Cerebellar nuclear complex (tissue), 1 donor: ENCODE measurements at places on chromosomes 4 and X.

- no peak for DNase-seq
Measured at GRCh38 chrX:107484002-107484726, 34.7 kb downstream of the FRMPD3 start.

GRCh38 chrX:10851809-10852208 lies 231.4 kb upstream of the MID1 start:
- no peak for DNase-seq

DNA sequence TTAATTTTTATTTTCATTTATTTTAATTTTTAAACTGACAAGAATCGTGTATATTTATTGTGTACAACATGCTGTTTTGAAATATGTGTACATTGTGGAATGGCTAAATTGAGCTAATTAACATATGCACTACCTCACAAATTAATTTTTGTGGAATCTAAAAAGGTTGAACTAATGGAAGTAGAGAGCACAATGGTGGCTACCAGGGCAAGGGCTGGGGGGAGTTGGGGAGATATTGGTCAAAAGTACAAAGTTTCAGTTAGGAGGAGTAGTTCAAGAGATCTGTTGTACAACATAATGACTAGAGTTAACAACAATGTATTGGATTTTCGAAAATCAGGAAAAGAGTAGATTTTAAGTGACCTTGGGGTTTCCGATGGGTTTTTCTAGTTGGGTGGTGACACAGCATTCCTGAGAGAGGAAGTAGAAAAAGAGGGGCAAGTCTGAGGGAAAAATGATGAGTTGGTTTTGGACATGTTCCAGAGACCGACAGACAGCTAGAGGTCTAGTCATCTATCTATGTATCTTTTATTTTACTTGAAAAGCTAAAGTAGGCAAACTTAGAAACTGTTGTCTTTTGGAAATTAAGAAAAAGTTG lies 23.2 kb downstream of the APOO start:
- no peak for DNase-seq

DNA sequence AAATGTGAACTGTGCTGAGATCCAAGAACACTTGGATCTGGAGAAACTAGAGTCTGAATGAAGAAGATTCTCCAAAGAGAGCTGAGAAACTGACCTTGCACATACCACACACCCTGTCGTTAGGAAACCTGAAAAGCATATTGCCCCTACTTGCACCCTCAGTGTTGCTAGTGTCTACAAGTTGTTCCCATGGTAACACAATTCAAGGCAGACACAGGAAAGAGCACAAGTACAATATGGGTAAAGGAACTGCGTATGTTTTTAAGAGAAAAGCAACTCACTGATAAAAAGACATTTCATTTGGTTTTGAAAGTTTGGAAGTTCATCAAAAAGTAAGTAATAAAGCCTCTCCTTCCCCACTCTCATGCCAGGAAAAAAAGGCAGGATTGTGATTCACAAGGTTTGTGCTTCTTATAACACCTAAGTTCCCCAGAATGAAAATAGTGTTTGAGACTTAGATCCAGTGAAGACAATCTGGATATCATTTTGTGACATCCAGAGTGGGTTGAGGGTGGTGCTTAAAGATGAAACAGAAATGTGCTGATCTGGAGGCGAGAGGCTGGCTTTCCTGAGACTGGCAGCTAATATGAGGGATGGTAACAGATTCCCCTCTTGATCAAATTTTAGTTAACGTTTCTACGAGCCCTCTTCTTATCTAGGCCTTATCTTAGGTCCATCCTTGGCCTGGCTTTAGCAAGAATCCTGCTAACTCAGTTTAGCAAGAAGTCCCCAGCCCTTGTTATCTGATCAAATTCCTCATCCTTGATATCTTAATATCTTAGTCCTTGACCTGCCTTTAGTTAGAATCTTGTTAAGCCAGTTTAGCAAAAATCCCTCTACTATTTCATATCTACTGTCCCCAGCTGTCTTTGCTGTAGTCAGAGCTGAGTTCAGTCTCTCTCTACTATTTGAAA lies 42.3 kb downstream of the NIPAL1 start:
- DNase-seq: no peak

GRCh38 chr4:78517050-78517652 lies 34.4 kb upstream of the ANXA3 start:
- no peak for DNase-seq

DNA sequence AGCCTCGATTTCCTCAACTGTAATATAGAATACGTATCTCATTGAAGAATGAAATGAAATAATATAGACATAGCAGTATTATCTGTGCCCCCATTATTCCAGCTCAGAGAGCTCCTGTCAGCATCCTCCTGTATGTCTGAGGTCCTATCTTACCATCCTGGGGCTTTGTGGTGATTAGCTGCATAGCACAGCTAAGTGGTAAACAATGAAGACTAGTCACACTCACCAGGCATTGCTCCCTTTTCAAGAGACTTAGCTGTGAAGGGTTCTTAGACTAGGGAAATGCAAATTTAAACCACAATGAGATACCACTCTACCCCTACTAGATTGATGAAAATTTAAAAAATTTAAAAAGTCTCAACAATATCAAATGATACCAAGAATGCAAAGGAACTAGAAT lies 172.9 kb downstream of the SLC39A8 start:
- DNase-seq: no peak

DNA sequence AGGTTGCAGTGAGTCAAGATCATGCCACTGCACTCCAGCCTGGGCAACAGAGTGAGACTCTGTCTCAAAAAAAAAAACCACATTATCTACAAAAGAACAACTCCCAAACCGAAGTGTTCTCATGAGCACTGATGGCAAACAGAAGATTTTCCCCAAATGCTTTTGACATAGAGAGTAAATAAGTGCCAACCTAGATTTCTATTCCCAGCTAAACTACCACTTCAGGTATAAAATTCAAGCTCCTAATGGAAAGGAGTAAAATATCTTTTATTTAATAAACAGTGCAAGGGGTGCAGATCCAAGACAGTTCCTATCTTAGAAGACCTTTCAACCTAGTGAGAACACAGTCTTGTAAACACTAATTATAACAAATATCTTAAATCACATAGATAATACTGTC lies 170.3 kb downstream of the TENM3 start:
- DNase-seq: no peak

DNA sequence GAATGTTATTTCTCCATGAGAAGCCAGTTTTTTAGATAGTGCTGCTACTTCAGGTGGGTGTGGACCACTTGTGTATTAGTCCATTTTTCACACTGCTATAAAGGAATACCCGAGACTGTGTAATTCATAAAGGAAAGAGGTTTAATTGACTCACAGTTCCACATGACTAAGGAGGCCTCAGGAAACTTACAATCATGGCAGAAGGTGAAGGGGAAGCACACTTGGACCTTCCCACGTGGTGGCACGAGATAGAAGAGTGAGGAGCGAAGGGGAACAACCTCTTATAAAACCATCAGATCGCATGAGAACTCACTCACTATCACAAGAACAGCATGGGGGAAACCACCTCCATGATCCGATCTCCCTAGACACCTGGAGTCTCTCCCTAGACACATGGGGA lies 3.4 kb upstream of the PPID start:
- DNase-seq: no peak

GRCh38 chrX:45596188-45596808 lies 395.6 kb upstream of the DIPK2B start:
- DNase-seq: no peak
